ENCODE measurements at places on chromosomes 4 and X.

DNA sequence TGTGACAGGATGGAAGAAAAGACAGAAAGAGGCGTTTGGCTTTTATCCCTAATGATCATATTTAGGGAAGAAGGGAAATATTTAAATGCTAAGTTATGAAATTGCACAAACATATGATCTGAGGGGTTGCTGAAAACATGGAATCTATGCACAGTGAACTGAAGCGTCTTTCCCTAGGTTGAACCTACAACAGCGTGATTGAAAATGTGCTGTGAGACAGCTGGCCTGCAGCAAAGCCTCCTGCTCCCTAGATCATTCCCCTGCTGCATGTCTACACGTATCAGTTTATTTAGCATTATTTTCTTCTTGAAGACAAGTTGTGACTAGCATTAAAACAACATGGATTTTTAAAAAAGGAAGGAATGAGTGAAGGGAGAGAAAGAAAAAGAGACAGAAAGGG is 272.5 kb upstream of the TRAM1L1 start:
- no peak for DNase-seq

DNA sequence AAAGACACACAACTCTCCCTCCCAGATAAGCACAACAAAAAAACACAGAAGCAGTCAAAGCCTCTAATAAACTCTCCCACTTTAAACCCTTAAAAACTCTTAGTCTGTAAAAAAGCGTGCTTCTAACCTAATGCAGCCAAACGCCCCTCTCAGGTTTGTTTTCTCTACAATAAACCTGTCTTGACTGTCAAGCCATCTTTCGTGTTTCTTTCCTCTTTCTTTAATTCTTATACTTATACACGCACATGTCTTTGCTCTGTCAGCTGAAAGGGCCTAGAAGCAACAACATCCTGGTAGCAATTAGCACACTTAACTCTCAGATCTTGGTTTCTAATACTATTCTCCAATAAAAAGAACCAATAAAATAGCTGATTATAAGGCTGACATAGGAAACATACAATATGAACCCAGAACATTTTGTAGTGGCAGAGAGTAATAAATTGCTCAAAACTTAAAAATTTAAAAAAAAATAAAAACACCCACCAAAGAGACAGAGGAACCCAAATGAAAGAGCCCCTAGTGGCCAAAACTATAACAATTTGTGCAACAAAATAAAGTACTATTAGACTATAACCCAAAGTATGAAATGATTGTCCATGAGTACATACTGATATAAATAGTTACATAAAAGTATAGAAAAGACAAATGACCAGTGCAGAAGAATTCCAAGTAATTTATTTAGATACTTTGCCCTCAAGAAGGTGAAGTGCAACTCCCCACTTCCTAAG is 440.4 kb upstream of the ADGRL3 start:
- DNase-seq: no peak

DNA sequence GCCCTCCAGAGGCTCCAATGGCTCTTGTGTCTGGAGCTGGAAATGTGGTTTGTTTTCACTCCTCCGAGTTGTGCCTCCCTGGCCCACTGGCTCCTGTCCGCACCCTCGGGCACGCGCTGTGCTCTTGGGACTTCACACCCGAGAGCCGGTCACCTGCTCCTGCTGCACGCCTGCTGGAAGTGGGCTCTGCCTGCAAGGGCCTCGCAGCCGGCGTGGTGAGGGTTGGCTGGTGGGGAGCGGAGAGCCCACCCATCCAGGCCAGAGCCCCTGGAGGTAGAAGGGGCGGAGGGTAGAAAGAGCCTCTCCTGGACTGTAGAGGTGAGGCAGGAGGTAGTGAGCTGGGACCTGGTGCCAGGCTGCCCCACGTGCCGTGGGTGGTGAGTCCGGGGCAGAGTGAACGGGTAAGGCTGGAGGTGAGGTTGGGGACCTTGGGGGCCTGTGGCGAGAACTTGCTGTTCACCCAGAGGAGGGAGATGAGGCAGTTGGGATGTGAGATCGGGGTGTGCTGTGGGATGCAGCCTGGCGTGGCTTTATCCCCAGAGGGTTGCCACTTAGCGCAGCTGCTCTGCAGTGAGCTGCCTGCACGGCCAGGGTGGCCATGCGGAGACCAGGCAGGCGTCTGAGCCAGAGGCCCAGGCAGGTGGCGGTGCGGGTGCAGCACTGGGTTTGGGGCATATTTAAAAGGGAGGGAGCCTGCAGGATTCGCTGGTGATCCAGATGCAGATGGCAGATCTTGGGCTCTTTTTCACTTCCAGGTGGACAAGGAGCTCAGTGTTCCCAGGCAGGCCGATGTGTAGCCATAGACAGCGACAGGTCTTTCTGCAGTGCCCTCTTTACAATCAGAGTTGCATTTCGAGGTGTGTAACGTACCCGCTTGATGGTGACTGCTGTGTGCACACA is 48.8 kb downstream of the PCGF3 start:
- no peak for DNase-seq

GRCh38 chr4:80586716-80587115 is 251.2 kb downstream of the CFAP299 start:
- no peak for DNase-seq

DNA sequence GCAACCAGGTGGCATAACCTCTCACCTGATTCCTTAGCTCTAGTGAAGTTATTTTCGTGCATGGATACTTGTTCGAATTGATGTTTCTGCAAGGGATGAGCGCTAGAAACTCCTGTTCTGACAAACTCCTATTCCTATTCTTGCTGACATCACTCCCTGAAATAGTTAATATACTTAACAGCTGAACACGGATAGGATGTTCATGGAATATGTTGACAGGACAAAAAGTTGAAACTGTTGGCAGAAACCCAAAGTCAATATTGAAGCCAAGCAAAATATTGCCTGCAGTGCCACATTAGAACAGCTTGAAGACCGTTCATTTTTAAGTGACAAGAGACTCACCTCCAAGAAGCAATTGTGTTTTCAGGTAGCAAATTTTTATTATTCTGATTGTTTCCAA is at the start of gene KLKB1:
Gene KLKB1 (plus strand): TSS at position 287 of the 400 bp plus-strand sequence. CDS start 689 bp downstream, outside the sequence.
- no peak for DNase-seq

- no peak for DNase-seq
Measured at GRCh38 chr4:158255727-158256324, 45.5 kb downstream of the TMEM144 start.

DNA sequence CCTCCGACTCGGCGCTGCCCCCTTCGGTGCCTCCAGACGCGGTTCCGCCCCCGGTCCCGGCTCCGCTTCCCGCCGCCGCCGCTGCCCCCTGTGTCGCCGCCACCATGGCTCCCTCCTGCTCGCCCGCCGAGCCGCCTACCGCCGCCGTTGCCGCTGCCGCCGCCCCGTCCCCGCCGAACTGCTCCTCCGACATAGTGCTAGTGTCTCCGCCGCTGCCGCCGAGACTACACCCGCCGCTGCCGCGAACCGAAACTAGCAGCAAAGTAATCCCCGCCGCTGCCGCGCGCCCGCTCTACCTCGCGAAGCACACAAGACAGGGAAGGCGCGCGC is 340 bp downstream of the HNRNPD start:
- DNase-seq: no peak

DNA sequence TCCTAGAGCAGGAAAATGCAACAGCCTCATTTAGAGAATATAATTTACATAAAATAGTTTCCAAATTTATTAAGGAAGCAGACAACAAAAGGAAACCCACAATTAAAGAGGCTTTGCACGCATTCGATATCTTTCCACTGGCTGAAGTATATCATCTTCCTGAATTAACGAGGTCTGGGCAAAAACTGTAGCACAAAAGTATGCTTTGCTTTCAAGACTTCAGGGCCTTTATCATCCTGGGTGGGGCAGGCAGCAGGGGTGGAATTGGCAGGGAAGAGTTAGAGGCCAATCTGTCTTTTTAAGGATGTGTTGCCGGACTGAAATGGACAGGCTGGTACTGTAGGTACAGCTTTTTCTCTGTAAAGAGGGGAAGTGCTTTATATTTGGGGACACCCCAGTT is 17.0 kb upstream of the STX18 start:
- DNase-seq: no peak

- no peak for DNase-seq
Measured at GRCh38 chr4:123449780-123450179, 53.2 kb downstream of the SPRY1 start.

DNA sequence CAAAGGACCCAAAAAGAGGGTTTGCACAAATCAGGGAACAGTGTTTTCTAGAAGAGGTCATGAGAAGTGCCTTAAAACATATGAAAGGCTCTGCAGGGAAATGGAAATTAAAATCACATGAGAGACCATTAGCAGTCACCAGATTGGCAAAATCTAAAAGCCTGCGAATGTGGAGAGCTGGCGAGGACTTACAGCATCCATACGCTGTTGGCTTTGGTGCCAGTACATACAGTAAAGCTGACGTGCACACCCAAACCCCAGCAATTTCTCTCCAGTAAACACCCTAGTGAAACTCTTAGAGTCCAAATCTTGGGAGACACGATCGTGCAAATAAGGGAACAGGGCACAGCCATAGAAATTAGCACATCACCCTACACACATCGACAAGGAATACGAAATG is 25.4 kb upstream of the PPP2R2C start:
- DNase-seq: no peak

DNA sequence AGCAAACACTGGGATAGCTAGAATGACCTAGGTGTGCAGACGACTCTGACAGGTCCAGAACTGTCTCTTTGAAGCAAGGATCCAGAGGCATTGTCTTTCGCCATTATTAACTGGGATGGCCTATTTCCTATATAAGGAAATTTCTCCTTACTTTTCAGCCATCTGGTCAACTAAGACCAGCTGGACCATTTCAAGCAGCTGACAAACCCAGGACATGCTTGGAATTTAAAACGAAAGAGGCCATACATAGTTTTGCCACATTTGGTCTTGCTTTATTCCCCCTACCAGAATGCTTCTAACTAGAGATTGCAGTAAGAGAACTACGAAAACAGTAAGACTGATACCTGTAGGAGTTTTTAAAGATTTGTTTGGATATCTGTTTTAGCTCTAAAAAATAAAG is 87.0 kb downstream of the GLRA2 start:
- no peak for DNase-seq

DNA sequence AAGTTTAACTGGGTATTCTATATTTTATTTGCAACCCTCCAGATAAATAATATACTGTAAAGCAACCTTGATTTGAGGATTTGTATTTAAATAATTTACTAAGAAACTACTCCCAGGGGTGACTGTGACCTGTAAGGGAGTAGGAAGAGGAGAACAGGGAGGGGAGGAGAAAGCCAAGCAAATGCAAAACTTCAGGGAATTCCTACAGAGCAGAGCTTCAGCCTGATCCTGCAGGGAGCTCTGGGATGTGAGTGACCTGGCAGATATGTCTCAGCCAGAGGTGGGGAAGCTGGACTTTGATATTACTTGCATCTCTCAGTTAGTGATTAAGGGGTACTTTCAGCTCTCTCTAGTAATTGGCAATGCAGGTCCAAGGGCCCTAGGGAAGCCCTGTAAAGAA is 302.0 kb downstream of the FRMPD4 start:
- no peak for DNase-seq

GRCh38 chrX:15672881-15673280 is 8.3 kb upstream of the CLTRN start:
- DNase-seq: no peak

- no peak for DNase-seq
Measured at GRCh38 chr4:40176602-40177001, 20.2 kb upstream of the RHOH start.

GRCh38 chr4:40493160-40493559 is 136.5 kb downstream of the RBM47 start:
- no peak for DNase-seq

DNA sequence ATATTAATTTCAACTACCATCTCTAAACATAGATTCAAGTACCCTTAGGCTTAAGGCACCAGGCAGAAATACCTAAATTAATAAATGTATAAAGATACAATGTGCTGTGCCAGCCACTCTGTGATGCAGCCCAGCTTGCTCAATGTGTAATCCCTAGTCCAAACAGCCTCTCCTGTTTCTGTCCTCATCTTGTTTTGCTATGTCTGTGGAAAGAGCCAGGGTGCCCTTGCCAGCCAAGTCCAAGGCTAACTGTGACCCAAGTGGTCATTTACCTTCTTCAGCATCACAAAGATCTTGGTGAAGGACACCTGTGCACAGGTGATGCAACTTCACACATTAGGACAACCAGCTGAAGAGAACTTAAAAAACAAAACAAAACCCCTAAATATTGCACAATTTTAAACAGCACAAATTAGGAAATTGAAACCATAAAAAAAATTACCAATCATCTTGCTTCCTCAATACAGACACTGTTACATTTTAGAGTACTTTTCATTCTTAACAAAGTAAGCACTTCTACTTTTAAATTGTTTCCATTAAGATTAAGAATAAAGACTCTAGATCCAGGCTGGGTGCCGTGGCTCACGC is 89.6 kb downstream of the C4orf51 start:
- DNase-seq: no peak

- DNase-seq: no peak
Measured at GRCh38 chr4:116537828-116538227, 547.5 kb downstream of the TRAM1L1 start.

GRCh38 chr4:10715696-10716095 is 31.1 kb upstream of the CLNK start:
- no peak for DNase-seq

DNA sequence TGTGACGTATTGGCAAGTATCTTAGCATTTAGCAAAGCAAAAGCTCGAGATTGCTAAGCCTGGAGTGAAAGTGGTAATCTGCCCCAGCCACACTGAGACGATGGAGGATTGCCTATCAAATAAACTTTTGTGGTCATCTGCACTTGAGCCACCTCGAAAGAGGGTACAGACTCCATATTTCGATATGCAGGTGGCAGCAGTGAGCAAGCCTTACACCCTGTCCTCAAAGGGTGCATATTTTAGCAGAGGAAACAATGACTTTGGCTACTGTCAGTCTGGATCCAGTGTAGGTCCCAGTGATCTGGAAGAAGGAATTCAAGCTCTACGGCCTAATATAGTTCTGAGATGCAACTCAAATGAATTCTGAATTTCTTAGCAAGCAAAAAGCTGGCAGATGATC is 153.9 kb downstream of the ATG4A start:
- no peak for DNase-seq

GRCh38 chr4:33709247-33709646 is 2535.1 kb downstream of the ARAP2 start:
- no peak for DNase-seq

- no peak for DNase-seq
Measured at GRCh38 chrX:120310861-120311726, at the start of gene TMEM255A. TSS of gene TMEM255A (minus strand) at chrX:120311461. CDS start at chrX:120311309, 152 bp downstream.

DNA sequence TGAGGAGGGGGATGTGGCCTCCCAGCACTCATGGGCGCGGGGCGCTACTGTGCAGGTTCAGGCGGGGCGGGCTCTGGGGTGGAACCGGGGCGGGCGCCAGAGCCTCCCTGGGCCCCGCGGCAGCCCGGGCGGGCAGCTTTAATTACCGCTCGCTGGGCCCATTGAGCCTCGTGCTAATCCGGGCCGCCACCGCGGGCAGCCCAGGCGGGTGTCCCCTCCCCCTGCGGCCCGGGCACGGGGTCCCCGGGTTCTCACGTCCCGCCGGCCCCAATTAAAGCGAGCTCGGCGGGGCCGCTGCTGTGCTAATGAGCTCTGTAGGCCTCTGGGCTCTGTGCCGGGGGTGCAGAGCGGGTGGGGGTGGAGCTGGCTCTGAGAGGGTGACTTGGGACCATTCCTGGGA is 22.8 kb upstream of the FGFR3 start:
- DNase-seq: no peak

Measured in stimulated activated CD4-positive, alpha-beta T cell treated with anti-CD3 and anti-CD28 coated beads, TNF-alpha, amount 100 ng/mL, for 24 hours (primary cell).